ENCODE measurements at places on chromosomes 11 and 22. TPM values are rescaled to one million over a fixed set of nuclear protein-coding genes. Genes with fewer than 3 reads are reported as not detected.

The BDNF gene
- 8.8 TPM for total RNA-seq

The SMTNL1 gene
- not detected for total RNA-seq

The CXCR5 gene
- total RNA-seq, result 0.10 TPM

The PGA4 gene
- total RNA-seq, result not detected

The TRIM3 gene
- 17.3 TPM for total RNA-seq

The CCDC73 gene
- total RNA-seq, result not detected

The RGL4 gene
- not detected for total RNA-seq

The CARD16 gene
- total RNA-seq, result not detected

The TSSK2 gene
- not detected for total RNA-seq

The INSC gene
- not detected for total RNA-seq

The SULT4A1 gene
- total RNA-seq, result not detected
